ENCODE measurements at places on chromosomes 7 and 10.

- no peak for DNase-seq
These were observed 96.5 kb downstream of the ZMIZ1 start for GRCh38 chr10:79165070-79165778.

GRCh38 chr10:91741356-91741755 lies 56.9 kb upstream of the TNKS2 start:
- DNase-seq = no peak

GRCh38 chr10:121015916-121016315 lies 164.8 kb downstream of the WDR11 start:
- DNase-seq = no peak

DNA sequence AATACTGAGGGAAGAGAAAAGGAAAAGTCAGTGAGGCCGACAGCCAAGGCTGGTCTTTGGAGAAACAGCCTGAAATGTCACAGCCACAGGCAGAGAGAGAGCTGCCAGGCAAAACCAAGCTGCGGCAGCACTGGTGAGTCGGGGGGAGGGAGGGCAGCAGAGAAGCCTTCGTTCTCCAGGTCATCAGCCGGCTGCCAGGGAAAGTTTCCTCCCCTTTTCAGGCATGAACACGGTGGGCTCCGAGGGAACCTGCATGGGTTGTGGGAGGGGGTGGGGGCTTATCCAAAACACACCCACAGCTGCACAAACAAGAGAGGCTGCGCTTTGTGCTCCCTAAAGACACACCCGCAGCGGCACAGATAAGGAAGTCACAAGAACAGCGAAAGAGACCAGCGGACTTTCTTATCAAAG lies 62.3 kb upstream of the NKX6-2 start:
- DNase-seq = no peak

DNA sequence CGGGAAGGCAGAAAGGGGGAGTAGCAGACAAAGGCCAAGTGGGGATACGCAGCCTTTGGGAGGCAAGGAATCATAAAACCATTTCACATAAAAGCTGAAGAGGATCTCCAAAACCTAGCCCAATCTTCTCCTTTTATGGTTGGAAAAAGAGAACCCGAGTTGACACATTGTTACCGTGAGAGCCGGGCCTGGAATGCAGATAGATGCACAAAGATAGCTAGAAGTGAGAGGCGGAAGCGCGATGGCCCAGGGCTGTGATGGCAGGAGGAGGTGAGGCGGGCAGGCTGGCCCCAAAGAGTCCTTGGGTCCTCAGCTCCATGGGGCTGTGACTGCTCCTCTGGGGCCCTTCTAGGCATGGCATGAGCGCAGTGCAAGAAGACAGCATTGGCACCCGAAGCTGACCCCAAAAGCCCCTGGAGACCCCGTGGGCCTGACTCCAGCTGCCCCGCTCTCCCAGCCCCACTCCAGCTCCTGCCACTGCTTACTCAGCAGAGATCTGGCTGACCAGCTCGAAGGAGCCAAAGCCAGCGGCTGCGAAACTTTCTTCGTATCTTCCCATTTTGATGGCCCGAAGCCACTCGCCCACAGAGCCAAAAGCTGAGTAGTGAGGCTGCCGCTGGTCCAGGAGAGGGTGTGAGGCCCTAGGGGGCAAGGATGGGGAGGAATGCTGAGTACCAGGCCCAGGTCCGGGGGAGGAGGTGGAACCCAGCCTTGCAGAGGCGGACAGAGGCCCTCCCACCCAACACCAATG lies 22.5 kb downstream of the EPHB4 start:
- DNase-seq = no peak

GRCh38 chr10:100157156-100157555 lies 28.7 kb downstream of the ERLIN1 start:
- DNase-seq = no peak

DNA sequence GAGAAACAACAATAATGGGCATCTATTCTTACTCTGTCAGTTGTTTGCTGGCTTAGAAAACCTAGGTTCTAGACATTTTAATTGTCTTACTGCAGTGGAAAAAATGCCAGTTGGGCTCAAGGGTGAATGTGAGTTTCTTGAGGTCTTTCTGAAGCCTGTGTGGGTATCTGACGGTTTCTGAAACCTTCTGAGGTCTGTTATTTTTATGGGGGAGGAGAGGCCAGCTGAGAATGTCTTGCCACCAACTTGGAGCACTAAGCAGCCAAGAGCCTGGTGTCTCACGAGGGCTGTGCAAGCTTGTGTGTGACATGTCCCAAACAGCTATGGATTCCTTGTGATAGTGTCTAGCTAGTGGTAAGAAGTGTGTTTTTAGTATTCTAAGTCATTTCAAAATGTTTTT lies 24.2 kb upstream of the DDC start:
- no peak for DNase-seq

DNA sequence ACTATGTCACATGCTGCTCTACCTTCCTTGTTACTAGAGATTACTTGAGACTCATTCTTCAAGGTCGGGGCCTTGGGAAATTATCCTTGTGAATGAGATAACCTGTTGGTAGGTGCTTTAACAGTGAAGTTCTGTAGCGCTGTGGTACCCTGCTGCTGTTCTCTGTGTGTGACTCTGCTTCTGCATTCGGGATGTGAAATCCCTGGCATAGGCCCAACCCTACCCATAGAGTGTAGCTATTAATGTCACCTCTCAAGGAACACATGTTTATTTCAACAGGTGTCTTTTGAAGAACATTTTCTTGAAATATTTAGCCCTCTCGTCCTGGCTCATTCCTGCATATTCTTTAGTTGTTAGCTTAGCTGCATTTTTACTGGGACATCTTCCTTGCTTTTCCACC lies 41.8 kb upstream of the TMEM236 start:
- DNase-seq = no peak

Measured in GM19239 (cell line).